Naive thymus-derived CD8-positive, alpha-beta T cell (primary cell): ENCODE measurements at places on chromosomes 12 and 14.

- no peaks in the 10 kb centered on the region for H3K27me3 ChIP-seq
- no peaks in the 10 kb centered on the region for H3K36me3 ChIP-seq
- no peak for DNase-seq
Observed at GRCh38 chr14:66135831-66136230, 350.3 kb upstream of the CCDC196 start.

- DNase-seq = no peak
- no peak overlapping the region for H3K4me3 ChIP-seq
- no peaks in the 10 kb centered on the region for H3K36me3 ChIP-seq
- H3K4me1 ChIP-seq = peaks cover 14% of the 10 kb centered on the region
Observed at GRCh38 chr14:59236195-59236594, 47.7 kb downstream of the DAAM1 start.

- no peaks in the 10 kb centered on the region for H3K4me1 ChIP-seq
- H3K27me3 ChIP-seq = no peaks in the 10 kb centered on the region
- H3K27ac ChIP-seq = no peak overlapping the region
Observed at GRCh38 chr12:22935501-22935900, 310.5 kb downstream of the ETNK1 start.

DNA sequence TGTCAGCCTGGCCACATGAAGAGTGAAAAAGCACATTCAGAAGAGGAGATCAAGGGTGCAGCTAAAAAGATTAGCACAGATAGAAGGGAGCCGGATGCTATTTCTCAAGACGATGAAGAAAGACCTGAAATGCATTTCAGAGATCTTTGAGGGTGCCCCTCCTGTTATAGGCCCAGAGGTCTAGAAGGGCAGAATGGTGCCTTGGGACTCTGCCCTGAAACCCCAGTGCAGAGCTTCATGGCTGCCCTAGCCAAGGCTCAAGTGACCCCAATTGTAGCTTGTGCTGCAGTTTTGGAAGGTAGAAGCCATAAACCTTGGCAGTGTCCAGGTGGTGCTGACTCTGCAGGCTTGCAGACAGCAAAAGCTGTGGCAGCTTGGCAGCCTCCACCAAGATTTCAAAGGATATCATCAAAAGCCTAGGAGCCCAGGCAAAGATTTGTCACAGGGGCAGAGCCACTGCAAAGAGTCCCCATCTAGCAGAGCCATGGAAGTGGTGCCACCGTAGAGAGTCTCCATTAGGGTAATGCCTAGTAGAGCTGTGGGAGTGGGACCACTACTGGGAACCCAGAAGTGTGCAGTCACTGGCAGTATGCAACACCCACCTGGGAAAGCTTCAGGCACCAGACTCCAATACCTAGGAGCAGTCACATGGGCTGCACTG is 6.4 kb downstream of the LACRT start:
- H3K36me3 ChIP-seq = peaks cover 12% of the 10 kb centered on the region
- H3K4me3 ChIP-seq = no peak overlapping the region
- H3K27ac ChIP-seq = no peak overlapping the region
- peaks cover 5% of the 10 kb centered on the region for H3K4me1 ChIP-seq
- H3K27me3 ChIP-seq = peaks cover 72% of the 10 kb centered on the region

DNA sequence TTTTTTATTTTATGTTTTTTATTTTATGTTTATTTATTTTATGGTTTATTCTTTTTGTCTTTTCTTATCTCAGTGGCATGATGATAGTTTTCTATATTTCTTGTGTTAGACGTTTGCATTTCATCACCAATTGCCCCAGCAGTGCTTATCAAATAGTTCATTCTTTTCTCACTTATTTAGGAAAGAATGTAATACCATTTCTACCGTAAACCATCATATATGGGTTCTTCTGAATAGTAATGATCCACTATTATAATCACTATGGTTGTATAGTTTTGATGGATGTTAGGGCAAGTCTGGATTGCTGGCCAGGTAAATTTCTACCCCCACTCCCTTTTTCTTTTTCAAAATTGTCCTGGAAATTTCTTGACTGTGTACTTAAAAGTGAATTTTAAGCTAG is 134.6 kb upstream of the FBXO33 start:
- H3K36me3 ChIP-seq = no peaks in the 10 kb centered on the region
- H3K4me3 ChIP-seq = no peak overlapping the region
- H3K27me3 ChIP-seq = no peaks in the 10 kb centered on the region
- H3K4me1 ChIP-seq = no peaks in the 10 kb centered on the region

- H3K36me3 ChIP-seq = no peaks in the 10 kb centered on the region
- no peak overlapping the region for H3K27ac ChIP-seq
- no peaks in the 10 kb centered on the region for H3K4me1 ChIP-seq
Observed at GRCh38 chr14:57171363-57171762, 97.3 kb downstream of the EXOC5 start.

DNA sequence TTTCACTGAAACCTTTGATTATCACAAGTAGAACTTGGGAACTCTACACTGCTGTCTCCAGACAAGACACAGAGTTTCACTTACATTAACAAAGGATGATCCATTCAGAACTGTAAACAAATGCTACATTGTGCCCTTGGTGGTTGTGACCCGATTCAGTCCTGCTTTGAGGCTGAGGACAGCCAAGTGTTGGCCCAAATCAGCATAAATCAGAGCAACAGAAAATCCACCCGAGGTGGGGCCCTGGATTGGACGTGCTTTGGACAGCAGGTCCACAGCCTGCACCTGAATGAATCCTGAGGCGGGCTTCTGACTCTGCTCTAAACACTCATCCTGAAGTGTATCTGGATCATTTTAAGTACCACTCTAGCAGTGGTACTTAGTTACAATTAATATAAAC is 68.8 kb downstream of the PPP2R5C start:
- H3K36me3 ChIP-seq = peaks cover 76% of the 10 kb centered on the region
- peaks cover 92% of the 10 kb centered on the region for H3K4me1 ChIP-seq
- peak overlapping the region; percentile 96 for H3K27ac ChIP-seq
- no peak overlapping the region for H3K4me3 ChIP-seq

DNA sequence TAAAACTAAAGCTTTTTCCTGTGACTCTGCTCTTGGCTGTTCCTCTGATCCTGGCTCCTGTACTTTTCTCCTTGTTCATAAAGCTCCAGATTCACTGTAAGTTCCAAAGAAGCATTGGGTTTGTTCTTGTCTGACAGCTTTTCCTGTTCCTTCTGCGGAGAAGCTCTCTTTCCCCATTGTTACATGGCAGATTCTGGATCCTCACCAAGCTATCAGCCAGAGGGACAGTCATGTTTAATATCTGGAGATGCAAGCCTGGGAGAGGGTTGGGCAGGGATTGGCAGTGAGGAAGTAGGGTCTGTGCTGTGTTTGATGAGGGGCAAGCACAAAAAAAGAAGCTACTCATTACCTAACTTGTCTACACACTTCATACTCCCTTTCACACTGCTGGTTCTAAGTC is 107.9 kb downstream of the AKAP6 start:
- no peak overlapping the region for H3K27ac ChIP-seq
- no peak for DNase-seq
- no peaks in the 10 kb centered on the region for H3K36me3 ChIP-seq

- H3K4me1 ChIP-seq = no peaks in the 10 kb centered on the region
- no peak overlapping the region for H3K27ac ChIP-seq
- no peak for DNase-seq
- no peaks in the 10 kb centered on the region for H3K36me3 ChIP-seq
Observed at GRCh38 chr14:98633380-98633779, 638.6 kb downstream of the BCL11B start.

- H3K27me3 ChIP-seq = no peaks in the 10 kb centered on the region
- H3K4me3 ChIP-seq = peak overlapping the region; percentile 98
- H3K4me1 ChIP-seq = peaks cover 30% of the 10 kb centered on the region
- peaks cover 3% of the 10 kb centered on the region for H3K36me3 ChIP-seq
- peak; percentile 53 for DNase-seq
Observed at GRCh38 chr12:64608901-64609535, 1.3 kb upstream of the RASSF3 start.

DNA sequence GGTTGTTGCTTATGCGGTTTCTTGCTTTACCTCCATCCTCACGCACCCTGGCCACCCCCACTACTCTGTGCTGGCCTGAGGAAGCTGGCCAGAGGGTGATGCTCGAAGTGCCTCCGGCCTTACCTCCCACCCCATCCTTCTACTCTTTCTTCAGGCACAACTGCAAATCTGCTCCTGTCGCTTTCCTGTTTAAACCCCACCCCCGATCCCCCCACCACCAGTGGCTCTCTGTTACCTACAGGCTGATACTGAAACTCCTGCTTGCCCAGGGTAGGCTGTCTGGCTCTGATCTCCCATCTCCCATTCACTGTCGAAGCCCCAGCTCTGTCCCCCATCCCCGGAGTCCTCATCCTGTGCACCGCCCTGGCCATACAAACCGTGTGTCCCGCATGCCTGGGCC is 111.5 kb downstream of the PRMT8 start:
- H3K4me3 ChIP-seq = no peak overlapping the region
- peaks cover 9% of the 10 kb centered on the region for H3K27me3 ChIP-seq
- no peak overlapping the region for H3K27ac ChIP-seq
